Uterus (tissue), 4 donors: ENCODE measurements at places on chromosomes 12 and 14. TPM values are rescaled to one million over a fixed set of nuclear protein-coding genes. Genes with fewer than 3 reads are reported as not detected.

Gene SOX5
- 44.4 TPM for total RNA-seq

GRCh38 chr12:67671419-67671818 lies 22.9 kb downstream of the DYRK2 start:
- DNase-seq: no peak

DNA sequence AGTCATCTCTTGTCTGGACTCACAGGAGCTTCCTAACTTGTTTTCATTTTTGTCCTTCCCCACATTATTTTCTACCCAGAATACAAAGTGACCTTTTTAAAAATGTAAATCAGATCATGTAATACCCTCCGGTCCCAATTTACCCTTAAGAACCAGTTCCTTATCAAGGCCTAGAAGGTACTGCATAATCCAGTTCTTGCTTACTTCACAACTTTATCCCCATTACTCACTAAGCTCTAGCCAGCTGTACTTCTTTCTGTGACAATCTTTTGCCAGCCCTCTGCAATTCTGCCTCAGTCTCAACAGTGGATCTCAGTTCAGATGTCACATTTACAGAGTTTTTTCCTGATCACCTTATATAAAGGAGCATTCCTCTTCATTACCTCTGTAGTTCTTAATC lies 11.6 kb downstream of the RAP1B start:
- no peak for DNase-seq

Gene P3H3
- 90.1 TPM for total RNA-seq

Gene SLC5A8
- 0.14 TPM for total RNA-seq

GRCh38 chr14:104345621-104346462 lies 207.5 kb downstream of the KIF26A start:
- no peak for DNase-seq

- no peak for DNase-seq
Measured at GRCh38 chr14:92470811-92471210, 42.8 kb upstream of the RIN3 start.
